ENCODE measurements at places on chromosomes 7 and 10.

- no peak for DNase-seq
Measured at GRCh38 chr7:129909669-129910068, 43.1 kb downstream of the UBE2H start.

- DNase-seq, result peak; percentile 61
Measured at GRCh38 chr7:117715784-117716445, 157.3 kb downstream of the CTTNBP2 start.

GRCh38 chr10:62635127-62635526 is 169.4 kb upstream of the ADO start:
- no peak for DNase-seq

GRCh38 chr7:157572622-157573021 is 235.8 kb downstream of the DNAJB6 start:
- DNase-seq, result no peak

DNA sequence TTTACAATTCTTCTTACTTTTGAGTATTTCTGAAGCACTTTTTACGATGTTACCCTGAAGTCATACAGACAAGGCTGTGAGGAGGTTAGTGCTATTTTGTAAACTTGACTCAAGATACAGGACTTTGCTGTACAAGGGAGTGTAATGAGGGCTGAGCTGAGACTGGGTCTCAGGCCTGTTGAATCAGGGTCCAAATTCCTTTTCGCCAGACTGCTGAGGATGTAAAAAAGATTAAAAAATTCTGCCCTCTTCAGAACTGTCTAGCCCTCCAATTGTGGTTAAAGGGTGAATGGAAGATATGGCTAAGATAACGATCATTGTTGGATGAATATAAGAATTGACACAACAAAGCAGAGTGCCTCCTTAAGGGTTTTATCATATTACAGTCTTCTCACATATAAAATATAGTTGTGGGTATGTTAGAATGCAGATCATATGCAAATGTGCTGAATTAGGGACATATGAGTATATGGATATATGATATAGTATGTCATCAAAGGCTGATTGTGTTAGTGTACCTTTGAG is 165.4 kb downstream of the SUGCT start:
- no peak for DNase-seq

GRCh38 chr7:158419238-158419785 is 168.3 kb downstream of the PTPRN2 start:
- no peak for DNase-seq

GRCh38 chr10:100524638-100525037 is 5.0 kb upstream of the SEC31B start:
- no peak for DNase-seq

- peak; percentile 48 for DNase-seq
Measured at GRCh38 chr7:96118449-96119001, 203.4 kb downstream of the SLC25A13 start.

- DNase-seq, result no peak
Measured at GRCh38 chr10:1212571-1213141, 156.5 kb downstream of the WDR37 start.

DNA sequence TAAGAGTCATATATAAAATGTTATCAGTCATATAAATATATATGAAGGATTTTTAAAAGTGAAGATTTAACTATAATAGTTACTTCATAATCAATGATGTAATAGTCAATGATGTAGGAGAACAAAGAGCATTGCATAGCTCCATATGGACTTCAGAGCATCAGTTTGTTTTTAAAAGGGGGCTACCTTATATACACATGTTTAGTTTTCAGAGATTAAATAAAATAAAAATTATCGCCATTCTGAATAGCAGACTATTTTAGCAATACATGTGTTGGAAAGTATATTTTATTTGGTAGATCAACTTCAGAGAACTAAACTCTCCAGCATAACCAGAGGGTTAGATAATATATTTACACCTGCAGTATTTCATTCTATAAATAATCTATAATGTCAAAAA is 29.1 kb upstream of the EPC1 start:
- no peak for DNase-seq

DNA sequence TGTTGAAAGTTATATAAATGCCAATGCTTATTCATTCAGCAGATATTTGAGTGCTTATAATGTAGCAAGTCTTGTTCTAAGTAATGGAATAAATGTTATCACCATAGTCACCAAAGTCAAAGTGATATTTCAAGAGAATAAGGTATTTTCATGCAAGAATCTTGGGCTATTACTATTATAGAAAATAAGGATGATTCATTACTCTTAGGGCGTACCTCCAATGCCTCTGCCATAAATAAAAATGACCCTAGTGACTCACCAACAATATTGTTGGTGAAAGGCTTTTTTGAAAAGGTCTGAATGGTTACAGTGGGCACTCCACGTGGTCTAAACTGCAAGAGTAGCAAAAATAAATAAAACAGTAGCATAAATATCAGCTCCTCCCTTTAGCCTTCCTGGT is 68.4 kb downstream of the RALA start:
- DNase-seq, result no peak

DNA sequence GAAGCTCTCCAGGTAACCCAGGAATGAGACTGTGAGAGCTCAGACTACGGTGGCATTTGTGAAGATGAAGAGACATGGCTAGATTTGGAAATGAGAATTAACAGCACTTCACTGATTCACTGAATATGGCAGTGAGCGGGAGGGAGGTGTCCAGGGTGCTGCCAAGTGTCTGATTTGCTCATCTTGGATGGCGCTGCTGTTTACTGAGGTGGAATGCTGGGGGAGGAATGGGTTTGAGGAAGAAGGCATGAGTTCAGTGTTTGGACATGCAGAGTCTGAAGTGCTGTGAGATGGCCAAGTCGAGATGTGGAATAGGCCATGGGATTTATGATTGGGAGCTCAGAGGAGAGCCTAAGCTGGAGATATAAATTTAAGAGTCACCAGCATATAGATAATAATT is 437.1 kb upstream of the NPVF start:
- DNase-seq, result no peak

DNA sequence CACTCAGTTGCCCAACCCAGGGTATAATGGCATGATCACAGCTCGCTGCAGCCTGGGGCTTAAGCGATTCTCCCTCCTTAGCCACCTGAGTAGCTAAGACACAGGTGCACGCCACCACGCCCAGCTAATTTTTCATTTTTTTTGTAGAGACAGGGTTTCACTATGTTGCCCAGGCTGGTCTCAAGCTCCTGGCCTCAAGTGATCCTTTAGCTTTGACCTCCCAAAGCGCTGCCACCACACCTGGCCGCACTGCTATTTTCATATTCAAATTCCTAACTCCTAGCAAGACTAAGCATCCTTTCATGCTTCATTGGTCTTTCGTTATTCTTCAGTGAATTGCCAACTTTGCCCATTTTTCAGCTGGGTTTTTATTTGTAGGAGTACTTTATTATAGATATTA is 30.4 kb upstream of the DAGLB start:
- DNase-seq, result no peak

DNA sequence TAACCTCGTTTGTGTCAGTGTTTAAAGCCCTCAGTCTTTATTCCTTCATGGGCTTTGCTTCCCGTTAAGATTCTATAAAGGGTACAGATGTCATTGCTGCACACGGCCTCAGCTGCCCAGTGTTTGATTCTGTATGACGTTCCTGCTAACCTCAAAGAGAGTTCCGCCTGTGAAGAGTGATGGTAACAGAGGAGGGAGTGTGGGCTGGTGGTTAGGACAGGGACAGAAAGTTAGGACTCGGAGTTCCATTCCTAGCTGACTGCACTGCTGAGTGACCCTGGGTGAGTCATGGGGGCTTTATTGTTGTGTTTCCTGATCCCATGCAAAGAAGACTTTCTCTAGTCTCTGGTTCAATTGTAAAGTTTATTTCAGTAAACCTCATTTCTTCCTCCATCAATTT is 227.1 kb downstream of the DYNC1I1 start:
- no peak for DNase-seq

DNA sequence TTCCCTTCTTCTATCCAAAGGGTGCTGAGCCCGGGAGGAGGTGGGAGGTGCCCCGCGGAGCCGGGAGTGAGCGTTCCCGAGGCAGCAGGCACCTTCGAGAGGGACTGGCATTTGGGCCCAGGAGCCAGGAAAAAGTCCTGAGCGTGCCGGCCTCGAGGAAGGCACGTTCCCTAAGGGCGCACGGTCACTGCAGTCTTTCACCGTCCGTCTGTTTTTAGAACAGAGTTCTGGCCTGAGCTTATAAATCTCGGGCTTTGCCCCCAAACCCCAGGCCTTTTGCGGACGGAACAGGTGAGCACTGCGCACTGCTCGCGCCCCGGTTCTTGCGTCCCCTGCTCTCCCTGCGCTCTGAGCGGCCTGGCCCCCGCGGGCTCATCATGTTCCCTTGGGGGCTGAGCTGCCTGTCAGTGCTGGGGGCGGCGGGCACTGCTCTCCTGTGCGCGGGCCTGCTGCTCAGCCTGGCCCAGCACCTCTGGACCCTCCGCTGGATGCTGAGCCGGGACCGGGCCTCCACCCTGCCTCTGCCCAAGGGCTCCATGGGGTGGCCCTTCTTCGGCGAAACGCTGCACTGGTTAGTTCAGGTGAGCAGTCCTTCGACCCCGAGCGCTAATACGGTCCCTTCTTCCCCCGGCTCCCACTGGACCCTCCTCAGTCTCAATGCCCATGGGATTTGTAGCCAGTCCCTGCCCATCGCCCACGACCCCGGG is 442 bp downstream of the CYP26C1 start:
- DNase-seq, result no peak

GRCh38 chr10:118746246-118746645 is 8.5 kb downstream of the CACUL1 start:
- no peak for DNase-seq

GRCh38 chr7:40120020-40120419 is 14.4 kb downstream of the MPLKIP start:
- no peak for DNase-seq

DNA sequence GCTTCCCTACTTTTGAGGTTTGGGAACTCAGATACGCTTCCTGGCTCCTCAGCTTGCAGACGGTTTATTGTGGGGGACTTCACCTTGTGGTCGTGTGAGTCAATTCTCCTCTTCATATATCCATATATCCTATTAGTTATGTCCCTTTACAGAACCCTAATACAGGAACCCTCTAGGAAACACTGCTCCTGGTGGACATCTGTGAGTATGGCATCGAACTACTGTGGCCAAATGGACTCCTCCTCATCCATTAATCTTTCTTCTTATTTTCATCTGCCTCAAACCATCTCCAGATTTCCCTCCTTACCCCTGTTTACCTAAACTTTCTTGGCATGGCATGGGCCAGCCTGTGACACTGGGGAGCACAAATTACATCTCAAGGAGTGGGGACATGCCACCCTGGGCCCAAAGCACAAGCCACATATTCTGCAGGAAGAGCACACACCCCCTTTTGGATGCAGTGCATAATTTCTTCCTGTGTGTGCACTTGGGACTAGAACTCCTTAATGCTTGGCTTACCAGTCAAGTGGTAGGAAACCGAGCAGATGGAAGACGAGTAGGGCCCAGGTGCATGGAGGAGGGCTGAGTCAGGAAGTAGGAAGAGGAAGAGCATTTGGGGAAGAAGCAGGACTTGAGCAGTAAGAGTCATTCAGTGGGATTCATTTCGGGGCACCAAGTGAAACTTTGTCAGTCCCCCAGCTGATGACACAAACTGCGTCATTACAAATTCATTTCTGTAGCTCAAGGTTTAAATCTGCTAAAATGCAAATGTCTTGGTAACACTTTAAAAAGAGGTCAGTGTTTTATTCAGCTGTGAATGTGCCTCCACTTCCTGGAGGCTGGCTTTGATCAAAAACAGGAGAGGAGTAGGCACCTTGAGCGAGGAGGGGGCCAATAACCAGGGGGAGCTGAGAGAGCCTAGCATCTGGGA is 80.8 kb upstream of the PLXNA4 start:
- no peak for DNase-seq

DNA sequence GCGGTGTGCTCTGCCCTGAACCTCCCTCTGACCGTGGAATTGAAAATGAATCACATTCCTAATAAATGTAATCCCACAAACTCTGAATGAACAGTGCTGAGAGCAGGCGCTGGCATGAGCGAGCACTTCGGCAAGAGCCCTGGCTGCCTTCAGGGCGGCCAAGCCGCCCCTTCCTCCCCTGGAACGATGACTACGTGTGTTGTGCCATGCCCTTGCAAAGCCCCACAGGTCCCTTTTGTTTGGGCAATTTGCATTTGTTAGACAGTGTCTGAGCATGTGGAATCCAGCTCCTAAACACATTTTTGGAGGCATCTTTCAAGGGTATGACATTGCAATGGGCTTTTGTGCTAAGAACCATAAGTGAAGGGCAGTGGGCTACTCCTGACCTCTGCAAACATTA is 95.6 kb upstream of the MKI67 start:
- DNase-seq, result peak; percentile 16

DNA sequence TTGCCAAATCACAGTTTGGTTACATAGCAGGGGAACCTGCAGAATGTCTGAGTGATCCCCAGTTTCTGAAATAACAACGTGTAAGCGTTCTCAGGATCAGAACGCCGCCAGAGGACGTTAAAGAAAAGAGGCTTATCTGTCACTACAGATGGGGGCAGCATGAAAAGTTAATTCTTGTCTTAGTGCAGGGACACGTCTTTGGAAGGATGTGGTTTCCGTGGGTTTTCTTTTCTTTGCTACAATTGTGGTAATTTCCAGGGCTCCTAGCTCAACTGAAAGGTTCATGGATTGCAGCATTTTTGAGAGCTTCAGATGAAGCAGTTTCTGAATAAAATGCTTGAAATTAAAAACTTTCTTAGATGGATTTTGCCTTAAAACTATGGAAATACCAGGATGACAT is 106.6 kb downstream of the PRKCQ start:
- DNase-seq, result no peak

GRCh38 chr10:112132435-112132834 is 51.1 kb downstream of the GPAM start:
- no peak for DNase-seq

DNA sequence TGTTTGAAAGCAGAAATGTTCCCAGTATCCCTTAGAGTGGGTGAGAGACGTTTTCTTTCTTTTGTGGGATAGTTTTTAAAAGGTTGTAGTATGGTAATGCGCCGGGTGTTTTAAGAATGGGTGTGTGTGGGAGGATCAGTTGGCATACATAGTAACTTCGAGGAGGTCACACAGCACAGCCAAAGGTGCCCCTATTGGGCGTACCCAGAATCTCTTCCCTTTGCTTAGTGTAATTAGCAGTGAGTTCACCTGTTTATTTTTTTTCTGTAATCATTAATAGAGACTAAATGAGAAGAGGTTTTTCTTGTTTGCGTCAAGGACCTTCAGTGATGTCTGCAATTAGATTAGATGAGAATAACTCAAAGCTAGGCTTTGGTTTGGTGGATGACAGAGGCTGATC is 1.5 kb downstream of the PLEKHA8 start:
- no peak for DNase-seq

DNA sequence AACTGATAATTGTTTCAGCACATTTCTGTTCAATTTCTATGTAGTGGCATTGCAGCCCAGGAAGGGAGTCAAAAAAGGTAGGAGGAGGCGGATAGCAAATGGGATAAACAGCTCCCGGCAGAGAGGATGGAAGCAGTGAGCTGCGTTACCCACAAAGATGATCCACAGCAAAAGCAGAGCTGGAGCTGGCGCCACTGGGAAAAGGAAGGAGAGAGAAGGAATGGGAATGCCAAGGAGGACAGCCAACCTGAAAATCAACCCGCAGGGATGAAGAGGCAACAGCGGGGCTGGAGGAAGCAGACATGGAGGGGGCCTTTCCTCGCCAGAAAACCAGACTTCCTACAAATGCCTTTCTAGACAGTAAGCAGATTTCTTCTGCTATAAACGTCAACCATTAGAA is 82.7 kb upstream of the ADAM12 start:
- no peak for DNase-seq

GRCh38 chr7:139658908-139659675 is 118.7 kb downstream of the HIPK2 start:
- no peak for DNase-seq

Data from ELF-1 (cell line).